ENCODE measurements at places on chromosomes 3 and 15. TPM values are rescaled to one million over a fixed set of nuclear protein-coding genes. Genes with fewer than 3 reads are reported as not detected.

DNA sequence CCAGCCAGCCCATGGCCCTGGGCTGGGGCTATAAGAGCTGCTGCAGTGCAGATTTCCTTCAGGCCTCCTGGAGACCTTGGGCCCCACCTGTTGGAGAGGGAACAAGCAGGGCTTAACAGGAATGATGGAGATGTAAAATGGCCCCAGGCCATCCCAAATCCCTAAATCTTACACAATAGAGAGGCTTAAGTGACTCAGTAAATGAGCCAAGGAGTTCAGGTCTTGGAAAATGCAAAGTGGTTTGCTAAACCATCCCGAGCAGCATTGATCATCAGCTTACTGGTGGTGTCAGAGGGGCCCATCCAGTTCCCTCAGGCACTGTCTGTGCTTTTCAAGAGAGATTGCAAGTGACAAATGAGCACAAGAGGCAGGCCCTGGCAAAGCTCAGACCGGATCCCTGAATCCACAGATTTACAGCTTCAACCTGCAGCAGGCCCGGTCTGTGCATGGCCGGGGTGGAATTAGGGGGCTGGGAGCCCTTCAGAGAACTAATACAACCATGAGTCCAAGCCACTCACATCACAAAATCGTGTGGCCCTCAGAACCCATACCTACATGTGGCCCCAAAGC is 325.4 kb downstream of the UACA start:
- DNase-seq: peak; percentile 53

GRCh38 chr3:107212618-107213017 is 164.6 kb upstream of the CCDC54 start:
- DNase-seq: no peak

- DNase-seq: no peak
These were observed 43.6 kb upstream of the NMNAT3 start for GRCh38 chr3:139721370-139721769.

Gene LSMEM2
- not detected for total RNA-seq

DNA sequence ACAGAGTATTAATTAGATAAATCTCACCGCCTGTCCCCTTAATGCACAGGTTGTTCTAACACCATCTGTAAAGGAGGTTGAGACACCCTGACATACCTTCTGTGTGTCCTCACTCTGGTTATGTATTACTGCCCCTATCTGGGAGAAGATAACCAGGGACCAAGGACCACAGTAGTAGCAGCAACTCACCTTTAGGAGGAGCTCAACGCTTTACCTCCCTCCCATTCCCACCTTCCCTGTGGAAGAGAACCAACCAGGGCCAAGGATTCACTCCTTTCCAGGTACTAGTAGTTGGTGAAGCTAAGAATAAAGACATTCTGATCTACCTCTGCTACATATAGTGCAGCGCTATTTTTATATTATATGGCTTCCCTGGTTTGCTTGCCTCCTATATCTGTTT is 232.6 kb downstream of the MEX3B start:
- DNase-seq: no peak

DNA sequence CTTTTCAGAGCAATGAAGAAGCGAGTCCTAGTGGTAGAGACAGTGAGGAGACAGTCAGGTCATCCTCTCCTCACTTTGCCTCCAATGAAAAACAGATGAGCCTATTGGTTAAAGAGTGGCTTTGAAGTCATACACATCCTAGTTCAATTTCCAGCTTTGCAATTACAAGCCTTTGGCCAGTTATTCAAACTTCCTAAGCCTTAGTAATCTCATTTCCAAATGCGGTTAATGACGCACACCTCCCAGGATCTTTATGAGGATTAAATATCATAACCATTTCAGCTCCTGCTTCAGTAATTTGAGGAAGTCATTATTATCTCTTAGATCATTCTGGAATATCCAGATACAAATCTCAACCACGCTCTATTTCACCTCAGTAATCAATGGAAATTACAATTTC is 10.0 kb upstream of the ST6GAL1 start:
- no peak for DNase-seq

GRCh38 chr3:40876496-40876895 is 322.8 kb upstream of the CTNNB1 start:
- peak; percentile 49 for DNase-seq

DNA sequence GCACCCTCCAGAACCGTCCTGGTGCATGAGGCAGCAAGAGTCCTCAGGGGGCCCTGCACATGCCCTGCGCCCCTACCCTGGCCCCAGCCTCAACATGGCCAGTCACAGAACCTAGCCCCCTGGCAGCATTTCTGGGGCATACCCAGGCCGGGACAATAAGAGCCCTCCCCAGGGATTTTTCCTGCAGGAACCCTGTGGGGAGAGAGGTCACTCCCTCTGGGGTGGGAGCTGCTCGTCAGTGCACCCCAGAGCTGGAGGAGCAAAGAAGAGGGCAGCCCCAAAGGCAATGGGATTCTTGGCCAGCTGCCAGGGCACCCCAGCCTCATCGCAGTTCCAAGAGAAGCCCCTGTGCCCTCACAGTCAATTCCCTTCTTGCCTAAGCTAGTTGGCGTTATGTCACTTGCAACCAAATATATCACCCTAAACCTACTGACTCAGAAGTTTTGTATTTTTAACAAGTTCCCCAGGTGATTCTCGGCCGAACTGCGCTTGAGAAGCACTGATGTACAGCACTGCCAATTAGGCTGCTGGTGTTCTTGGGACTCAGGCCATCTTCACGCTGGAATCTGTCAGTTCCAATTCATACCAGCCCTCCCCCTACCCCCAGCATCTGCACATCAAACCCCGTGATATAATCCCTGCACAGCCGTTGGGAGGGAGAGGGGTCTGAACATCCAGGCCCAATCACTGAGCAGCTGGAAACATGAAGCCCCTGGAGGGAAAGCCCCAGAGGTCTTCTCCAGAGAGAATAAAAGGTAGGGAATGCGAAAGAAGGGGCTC is 87.5 kb upstream of the PRR20G start:
- no peak for DNase-seq
